Suppressor macrophage treated with lipopolysaccharide for 1 hour (primary cell): ENCODE measurements at places on chromosomes 12 and 14.

GRCh38 chr14:83164016-83164415 is 1630.4 kb upstream of the SEL1L start:
- DNase-seq, result no peak

DNA sequence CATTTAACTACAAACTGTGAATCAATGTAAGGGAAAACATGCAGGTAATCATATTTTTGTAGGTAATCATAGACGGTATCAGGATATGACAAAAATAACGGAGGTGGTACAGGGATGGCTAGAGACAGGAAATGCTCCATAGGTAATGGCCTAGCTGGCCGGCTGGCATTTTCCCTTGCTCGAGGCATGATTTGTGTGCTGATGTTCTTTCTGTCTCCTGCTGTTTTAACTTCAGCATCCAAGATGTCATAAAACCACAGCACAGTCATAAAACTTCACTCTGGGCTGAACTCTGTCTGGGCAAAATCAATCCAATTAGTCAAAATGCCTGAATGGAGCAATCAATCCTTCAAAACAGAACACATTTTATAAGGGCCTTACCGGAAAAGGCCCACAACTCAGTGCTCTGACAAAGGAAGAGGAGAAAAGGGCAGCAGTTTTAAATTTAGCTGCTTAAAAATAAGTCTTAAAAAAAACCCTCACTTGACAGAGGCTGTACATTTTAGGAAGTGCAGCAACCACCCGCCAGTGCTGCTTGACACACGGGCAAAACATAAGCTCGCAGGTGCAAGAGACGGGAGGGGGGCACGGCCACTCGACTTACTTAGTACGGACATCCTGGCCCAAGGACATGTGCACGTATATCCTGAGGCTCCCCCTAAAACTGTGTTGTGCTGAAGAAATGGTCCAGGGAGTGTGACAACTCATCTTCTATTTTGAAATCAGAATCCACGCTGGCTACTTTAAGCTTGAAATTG is 40.5 kb upstream of the GPR68 start:
- no peak for DNase-seq

DNA sequence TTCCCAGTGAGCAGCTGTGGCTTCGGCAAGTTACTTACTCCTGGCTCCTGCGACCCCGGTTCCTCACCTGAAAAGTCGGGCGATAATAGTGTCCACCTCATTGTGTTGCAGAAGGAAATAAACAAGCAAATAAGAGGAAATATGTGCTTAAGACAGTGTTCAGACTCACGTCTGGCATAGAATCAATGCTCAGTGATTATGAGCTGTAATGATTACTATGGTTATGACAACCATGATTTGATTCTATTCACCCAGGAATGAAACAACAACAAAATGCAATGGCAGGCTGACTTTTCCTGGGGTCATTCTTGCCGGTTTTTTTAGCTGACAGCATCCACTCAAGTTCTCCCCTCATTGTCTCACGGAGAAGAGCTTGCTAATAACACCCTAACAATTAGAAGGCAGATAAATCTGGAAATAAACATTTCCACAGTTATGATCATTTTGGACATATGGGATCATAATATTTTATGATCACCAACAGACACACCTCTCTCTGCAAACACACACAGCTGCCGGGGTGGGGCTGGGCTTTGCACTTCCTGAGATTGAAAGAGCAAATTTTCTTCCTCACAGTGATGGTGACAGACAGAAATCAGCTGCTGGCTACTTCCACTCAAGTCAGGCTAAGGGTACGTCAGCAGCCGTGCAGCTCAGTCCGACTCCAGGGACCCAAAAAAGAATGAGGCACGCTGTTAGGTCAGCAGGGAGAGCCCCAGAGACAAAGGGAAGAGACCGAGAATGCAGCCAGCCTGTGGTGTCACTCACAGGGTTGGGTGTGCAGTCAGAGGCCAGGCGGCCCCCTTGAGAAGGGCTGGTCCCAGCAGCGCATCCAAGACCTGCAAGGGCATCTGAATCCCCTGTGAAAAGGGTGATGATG is 158.0 kb downstream of the RIMBP2 start:
- DNase-seq, result no peak

DNA sequence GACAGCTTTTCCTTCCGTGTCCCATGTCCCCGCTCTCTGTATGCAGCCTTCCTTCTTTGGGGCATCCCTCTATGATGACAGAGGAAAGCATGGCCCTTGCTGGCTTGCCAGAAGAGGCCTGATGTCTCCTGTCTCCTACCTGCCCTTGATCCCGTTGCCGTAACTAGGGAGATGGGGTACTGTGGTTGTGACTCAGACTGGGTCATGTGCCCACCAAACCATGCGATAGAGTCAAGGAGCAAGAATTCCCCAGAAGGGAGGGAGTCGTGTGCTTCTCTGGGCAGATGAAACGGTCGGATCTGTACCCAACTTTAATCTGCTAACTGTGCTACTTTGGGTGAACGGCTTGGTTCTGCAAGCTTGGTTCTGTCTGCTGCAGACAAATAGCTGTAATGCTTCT is 99.1 kb upstream of the DYNC1H1 start:
- no peak for DNase-seq

- no peak for DNase-seq
Observed at GRCh38 chr12:24425601-24425970, 476.1 kb upstream of the SOX5 start.

- DNase-seq, result no peak
Observed at GRCh38 chr12:79988368-79988767, 53.5 kb upstream of the PPP1R12A start.

DNA sequence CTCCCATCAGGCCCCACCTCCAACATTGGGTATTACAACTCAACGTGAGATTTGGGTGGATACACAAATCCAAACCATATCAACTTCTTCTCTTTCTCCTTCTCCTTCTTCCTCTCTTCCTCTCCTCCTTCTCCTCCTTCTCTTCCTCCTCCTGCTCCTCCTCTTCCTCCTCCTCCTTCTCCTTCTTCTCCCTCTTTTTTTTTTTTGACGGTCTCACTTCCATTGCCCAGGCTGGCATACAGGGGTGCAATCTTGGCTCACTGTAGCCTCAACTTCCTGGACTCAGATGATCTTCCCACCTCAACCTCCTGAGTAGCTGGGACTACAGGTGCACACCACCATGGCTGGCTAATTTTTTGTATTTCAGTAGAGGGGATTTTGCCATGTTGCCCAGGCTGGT is 11.4 kb upstream of the NUBPL start:
- no peak for DNase-seq

DNA sequence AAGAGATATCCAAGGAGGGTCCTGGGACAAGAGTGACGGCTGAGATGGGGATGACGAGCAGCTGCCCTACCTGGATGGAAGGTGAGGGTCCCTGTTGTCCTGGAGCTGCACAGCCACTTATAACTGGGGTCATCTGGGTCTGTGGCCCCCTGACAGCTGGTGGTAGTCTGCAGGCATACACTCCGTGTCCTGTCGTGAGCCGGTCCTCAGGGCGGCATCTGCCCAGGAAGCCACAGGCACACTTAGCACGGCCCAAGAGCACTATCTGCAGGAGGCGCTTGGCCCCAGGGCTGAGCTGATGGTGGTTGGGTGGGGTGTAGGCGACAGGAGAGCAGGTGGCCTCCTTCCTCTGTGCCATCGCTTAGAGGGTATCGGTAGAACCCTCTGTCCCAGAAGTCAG is 248.1 kb downstream of the CACNA1C start:
- DNase-seq, result no peak

DNA sequence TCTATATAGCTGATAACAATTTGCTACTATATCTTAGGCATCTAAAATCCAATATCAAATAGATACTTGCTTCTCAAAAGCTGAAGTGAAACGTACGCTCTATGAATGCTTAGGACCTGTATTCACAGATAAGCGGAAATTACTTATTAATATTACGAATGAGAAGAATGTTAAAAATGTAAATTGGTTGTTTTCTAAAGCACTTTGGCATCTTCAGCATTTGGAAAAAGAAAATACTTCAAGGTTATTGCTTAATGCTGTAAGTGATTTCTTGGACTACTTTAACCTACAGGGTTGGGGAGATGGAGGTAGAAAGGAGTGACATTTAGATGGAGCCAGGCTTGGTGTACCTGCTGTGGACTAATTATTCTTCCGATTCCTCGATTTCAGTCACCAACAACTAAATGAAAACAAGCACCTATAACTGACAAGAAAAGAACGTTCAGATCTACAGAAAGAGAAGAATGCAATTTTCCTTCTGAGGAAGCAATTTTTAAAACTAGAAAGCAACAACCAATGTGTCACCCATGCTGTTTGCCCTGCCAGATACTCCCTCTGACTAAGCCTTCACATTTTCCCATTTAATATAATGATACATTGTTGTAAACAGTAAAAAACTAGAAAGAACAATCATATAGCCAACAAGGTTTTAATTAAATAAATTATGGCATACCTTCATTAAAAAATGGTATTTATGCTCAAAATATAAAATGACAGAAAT is 49.3 kb downstream of the SLC25A21 start:
- no peak for DNase-seq

GRCh38 chr12:45256721-45257120 is 40.8 kb downstream of the ANO6 start:
- peak; percentile 58 for DNase-seq

DNA sequence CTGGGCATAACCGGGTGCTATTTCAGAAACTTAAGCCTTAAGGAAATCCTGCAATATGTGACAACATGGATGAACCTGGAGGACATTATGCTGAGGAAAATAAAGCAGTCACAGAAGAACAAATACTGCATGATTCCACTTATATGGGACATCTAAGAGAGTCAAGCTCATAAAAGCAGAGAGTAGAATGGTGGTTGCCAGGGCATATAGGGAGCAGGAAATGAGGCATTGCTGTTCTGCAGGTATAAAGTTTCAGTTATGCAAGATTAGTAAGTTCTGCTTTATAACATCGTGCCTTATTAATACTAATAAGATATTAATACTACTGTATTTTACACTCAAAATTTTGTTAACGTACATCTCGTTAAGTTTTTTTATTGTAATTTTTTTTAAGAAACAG is 124.2 kb upstream of the ATF1 start:
- DNase-seq, result no peak

GRCh38 chr14:94051115-94051514 is 25.0 kb downstream of the OTUB2 start:
- DNase-seq, result no peak

GRCh38 chr12:101619858-101620761 is 25.3 kb downstream of the MYBPC1 start:
- no peak for DNase-seq

DNA sequence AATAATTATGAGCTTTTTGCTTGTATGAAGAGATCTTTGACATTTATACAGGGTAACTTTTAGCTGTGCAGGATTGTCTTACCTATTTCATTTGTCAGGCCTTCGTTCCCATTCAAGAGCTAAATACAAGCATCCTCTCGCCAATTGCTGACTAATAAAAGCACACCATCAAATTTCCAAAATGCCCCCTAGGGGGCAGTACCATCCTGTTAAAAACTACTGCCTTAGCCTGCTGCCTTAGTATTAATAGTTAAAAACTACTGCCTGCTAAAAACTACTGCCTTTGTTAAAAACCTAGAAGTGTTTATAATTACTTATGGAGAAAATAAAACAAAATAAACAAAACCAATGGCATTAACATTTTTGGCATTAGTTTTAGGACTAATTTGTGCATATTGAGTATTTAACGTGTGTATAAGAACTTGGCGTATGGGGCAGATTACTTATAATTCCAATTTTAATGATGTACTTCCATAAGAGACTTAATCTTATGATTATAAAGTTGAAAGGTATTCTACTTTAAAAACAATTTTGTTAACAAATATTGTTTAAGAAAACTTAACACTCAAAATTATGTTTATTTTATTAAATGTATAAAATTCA is 3.0 kb upstream of the IFI27L2 start:
- DNase-seq, result peak; percentile 87

GRCh38 chr12:49932533-49933130 is 17.9 kb upstream of the AQP2 start:
- peak; percentile 28 for DNase-seq

GRCh38 chr14:104898195-104898558 is 26.5 kb upstream of the PLD4 start:
- no peak for DNase-seq

- no peak for DNase-seq
Observed at GRCh38 chr14:65024957-65025356, 38.3 kb downstream of the FNTB start.

- no peak for DNase-seq
Observed at GRCh38 chr12:66572845-66573244, 106.0 kb downstream of the GRIP1 start.

- no peak for DNase-seq
Observed at GRCh38 chr12:114636723-114637480, 47.1 kb downstream of the TBX3 start.

DNA sequence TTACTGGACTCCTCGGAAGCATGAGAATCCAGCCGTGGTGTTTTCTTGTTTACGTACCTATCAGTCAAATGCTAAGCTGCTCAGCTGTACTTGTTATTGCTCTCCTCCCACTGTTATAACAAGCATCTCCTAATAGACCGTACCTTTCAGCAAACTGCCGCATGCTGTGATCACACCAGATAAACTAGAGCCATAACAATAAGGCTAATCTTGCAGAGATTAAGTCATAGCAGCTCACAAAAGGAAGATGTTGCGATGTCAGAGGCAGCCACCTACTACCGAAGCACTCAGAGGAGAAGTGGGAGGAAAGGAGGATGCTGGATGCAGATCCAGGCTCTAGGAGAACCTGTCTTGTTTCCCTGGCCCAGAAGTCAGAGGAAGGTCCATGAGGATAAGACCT is 196.0 kb downstream of the GALC start:
- no peak for DNase-seq

- peak; percentile 34 for DNase-seq
Observed at GRCh38 chr12:1595026-1595561, 713 bp upstream of the FBXL14 start.

GRCh38 chr14:82419933-82420332 is 886.3 kb upstream of the SEL1L start:
- DNase-seq, result no peak

DNA sequence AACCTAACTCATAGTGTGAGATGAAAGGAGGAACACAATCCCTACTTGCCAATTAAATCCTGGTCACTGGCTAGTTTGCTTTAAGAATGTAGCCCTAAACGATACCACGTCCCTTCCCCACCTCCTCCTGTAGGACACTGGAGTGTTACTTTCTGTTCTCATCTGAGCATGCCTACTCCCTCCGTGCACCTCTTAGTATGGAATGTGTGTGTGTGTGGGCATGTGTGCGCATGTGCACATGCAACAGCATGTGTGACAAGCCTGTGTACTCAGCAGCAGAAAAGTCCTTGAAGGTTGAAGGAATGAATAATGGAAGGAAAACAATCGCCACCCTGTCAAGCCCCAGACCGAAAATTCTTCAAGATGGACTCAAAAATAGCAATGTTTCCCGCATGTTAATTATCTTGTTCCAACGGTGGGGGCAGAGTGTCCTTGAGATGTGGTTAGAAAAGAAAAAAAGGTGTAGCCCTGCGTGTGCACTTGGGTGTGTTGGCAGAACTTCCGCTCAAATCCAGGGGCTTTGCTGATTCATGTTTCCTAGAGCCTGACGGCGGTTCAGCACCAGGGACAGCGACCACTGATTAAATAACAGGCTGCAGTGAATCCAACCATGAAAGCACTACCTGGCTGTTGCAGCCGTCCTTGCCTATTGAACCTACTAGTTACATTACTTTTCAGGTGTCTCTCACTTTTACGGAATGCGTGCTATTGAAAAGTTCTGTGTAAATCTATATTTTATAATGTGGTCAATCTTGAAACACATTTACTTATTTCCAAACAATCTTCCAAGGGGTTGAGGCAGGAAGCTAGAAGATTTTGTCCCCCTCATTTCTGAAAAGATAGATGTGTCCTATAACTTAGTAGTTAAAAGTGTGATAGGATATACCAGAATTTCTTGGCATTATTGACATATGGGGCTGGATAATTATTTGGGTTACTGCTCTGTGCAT is 79.8 kb downstream of the SRRM4 start:
- DNase-seq, result peak; percentile 56

- no peak for DNase-seq
Observed at GRCh38 chr12:106902053-106902452, 53.7 kb upstream of the TMEM263 start.
